ENCODE measurements at places on chromosomes 4 and X.

- no peak for DNase-seq
These were observed 147.8 kb upstream of the PAQR3 start for GRCh38 chr4:79087071-79087470.

DNA sequence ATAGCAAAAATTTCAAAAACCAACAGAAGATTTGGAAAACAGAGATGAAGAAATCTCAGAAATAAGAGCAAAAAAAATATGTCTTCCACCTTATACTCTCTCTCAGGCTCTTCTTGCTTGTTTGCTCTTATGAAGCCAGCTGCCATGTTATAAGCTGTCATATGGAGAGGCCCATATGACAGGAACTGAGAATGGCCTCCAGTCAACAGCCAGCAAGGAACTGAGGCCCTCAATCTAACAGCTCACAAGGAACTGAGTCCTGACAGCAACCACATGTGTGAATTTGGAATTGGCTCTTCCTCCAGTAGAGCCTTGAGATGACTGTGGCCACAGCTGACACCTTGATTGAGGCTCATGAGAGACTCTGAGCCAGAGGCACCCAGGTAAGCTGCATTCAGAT lies 51.3 kb upstream of the MAOA start:
- DNase-seq = no peak

DNA sequence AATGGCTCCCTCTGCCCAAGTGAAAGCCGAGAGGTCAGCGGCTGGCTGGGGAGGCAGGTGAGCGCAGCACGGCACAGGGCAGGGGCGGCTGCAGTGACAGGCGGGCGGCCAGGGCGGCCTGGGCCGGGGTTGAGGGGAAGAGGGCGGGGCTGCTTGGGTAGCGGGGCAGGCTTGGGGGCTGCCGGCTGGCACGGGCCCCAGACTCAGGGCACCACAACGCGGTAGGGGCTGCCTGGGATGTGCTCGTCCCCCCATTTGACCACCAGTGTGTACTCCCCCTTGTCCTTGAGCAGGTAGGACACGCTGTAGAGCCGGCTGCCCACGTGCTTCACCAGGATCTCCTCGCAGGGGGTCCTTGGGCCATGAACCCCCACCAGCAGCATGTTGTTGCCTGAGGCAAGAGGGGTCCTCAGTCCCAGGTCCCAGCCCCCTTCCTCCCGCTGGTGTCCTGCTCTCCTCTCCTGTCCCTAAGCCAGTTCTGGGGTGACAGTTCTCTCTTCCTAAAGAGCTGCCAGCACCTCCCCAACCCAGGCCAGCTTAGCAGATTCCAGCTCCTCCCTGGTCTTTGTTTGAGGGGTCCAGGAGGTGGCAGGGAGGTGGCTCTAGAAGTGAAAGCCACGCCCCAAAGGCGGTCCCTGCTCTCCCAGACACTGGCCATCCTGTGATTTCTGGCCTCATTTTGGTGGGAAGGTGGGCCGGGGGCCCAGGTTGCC lies 25.6 kb downstream of the FLNA start:
- DNase-seq = no peak

DNA sequence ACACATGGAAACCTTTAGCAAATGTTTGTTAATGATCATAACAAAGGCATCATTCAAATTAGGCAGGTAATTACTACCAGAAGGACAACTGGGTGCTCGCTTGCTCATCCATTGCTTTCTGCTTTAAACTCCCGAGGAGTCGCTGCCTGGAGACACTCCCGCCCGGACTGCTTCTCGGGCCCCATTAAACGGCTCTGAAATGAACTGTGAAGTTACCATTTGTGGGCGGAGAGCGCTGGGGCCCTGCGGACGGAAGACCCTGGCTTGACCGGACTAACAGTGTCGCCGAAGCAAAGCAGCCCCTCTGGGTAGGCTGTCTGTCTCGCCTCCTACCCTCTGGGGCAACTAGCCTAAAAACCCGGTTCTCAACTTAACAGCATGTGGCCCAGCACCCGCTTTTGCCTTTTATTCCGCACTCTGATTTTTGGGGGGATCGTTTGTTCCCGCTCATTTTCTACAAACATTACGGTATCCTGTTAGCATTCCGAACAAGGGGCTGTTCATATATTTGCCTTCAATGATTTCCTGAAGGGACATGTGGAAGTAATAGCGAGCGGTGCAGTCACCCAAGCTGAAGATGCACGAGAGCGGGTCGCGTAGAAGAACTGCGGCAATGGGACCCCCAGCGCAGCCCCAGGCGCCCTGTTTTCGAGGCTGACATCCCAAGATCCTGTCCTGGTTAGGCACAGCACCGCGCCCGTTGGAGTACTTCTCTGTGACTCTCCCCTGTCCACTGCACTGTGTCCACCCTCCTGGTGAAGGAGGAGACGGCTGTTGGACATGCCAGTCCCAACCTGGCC lies 1.6 kb upstream of the PDGFRA start:
- no peak for DNase-seq

DNA sequence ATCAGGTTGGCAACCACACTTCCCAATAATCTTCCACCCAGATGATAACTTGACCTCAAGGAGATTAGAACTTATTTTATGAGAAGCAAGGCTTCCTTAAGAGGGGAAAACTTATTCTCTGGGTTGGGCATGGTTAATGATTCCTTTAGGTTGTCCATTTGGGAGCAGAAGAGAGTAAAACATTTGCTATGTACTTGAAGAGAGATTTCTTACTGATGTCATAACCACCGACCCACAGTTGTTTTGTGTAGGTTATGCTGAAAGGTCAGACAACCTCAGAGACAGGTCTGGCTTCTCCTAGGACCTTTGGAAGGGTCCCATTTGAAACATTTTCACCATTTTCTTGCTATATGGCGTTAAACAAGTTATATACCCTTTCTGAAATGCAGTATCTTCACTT lies 56.1 kb downstream of the FAM114A1 start:
- DNase-seq = no peak

DNA sequence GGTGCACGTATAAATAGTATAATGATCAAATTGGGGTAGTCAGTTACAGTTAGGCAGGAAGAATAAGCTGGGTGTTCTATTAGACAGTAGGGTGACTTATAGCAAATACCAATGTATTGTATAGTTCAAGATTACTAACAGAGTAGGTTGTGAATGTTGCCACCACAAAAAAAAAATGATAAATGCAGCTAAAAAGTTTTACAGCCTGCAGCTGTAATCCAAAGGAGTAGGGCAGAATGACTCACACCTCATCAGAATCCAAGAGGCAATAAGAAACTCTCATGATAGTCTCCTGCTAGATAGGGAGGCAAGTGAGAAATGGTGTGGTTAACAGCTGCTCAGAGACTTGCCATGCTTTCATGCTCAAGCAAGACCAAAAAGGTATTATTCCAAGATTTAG lies 19.6 kb upstream of the TCEAL4 start:
- DNase-seq = no peak

DNA sequence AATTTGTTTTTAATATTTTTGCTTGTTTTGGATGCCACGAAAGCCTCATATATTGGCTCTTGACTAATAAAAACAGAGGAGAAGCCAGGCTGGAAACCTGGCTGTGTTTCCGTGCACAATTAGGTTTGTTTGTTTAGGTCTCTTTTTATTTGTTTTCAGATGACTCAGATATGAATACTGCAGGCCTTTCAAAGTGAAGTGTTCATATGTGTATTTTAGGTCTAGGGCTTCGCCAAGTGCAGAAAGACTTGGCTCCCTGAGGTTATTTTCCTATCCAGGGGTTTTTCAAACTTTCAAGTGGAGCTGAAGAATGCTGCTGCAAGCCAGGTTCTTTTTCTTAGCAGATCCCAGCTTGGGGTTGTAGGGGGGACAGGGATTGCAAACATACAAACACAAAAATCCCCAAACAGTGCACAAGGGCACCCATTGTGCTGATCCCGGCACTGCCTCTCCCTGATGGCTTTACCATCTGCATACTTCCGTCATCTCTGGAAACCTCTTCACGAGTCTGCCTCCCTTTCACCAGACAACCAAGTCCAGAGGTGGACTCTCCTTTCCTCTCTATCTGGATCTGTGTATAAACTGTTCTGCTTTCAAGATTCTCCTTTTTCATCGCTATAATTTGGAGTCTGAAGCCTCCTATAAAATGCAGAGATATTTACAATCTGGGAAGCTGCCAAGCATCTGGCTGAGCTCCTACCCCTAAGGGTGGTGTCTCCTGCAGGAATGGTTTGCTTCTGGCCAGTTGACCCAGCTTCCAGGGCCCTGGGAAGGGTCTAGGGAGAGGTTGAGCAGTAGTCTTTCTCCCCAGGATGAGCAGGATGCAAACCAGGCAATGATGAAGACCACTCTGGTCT lies 108.6 kb downstream of the SMIM20 start:
- DNase-seq = no peak

Data from stimulated activated CD8-positive, alpha-beta memory T cell treated with anti-CD3 and anti-CD28 coated beads, Interleukin-4, amount 100 ng/mL, for 1 hour (primary cell).